AG09309 (cell line): ENCODE measurements at places on chromosomes 3 and 15.

DNA sequence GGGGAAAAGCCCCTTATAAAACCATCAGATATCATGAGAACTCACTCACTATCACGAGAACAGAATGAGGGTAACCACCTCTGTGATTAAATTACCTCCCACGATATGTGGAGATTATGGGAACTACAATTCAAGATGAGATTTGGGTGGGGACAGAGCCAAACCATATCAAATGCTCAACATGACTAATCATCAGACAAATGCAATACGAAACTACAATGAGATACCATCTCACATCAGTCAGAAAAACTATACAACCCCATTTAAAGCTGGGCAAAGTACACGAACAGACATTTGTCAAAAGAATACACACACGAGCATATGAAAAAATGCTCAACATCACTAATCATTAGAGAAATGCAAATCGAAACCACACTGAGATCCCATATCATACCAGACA is 67.7 kb downstream of the SCAPER start:
- DNase-seq, result no peak

- DNase-seq, result no peak
Measured at GRCh38 chr3:171200052-171200749, 173.7 kb upstream of the SLC2A2 start.

DNA sequence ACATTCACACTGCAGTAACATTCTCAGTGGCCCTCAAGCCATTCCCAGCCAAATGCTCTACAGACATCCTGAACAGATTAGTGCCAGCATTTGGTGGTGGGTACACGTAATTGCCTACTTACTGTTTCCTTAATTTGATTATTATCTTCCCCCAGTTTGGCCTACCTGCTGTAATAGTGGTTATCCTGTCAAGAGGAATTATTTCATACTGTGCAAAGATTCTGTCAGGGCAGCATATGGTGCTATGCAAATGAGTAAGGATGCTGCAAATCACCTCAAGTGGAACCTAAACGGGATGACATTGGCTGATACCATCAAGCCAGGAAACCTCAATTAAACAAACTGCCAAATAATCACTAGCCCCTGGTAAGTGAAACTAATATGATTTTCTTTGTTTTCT is 88.7 kb downstream of the SEMA6D start:
- DNase-seq, result no peak

DNA sequence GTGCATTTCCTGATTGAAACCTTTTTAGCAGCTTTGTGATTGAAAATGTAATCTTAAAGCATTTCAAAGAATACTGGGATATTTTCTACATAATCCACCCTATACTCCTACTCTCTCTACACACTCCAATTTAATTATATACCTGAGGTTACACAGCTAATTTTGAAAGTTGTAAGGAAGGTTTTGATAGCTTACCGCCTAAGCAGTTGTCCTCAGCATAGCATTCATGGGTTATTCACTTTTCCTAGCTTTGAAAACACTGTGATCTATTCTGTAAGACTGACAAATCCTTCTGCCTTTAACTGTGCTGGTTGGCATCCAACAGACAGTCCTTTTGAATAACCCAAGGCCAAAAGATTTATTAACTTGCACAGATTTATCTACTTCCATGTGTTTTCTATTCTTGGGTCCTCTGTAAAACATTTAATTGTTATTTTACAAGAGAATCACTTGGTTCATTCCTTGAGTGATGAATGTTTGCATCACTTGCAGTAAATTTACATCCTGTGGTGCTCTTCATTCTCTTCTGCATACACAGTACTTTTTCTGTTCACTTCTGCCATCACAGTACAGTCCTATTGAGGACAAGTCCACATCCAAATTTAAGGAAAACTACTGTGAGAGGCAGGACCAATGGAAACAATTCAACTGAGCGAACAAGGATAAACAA is 44.8 kb downstream of the SERPINI1 start:
- DNase-seq, result no peak

DNA sequence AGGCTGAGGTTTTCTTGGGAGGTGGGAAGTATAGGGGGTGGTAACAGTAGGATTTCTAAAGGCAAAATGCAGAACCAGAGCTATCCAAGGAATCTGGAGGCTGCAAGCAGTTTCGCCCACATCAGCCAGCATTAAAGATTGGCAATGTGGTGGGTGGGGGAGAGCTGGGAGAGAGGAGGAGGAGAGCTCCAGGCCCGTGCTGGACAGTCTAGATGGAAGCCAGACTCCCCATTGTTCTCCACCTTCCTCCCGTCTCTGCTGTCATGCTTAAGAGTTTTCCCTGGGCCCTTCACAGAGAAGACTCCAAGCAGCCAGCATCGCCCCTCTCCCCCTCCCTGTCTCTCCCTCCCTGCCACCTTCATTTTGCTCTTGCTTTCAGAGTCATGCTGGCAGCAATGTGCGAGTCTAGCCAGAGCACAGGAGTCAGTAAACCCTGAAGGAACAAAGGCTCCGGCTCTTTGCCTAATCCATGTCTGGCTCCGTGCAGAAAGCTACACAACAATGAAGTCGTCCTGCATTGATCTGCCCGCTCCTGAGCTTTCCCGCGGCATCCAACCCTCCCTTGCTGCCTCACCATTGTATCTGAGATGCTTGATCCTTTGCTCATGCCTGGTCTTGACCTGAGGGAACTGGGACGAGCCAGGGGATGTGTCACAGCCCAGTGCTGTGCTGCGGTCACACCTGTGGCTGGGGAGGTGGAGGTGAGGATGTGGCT is 282.9 kb downstream of the NTRK3 start:
- DNase-seq, result no peak

- no peak for DNase-seq
Measured at GRCh38 chr3:61892891-61893290, 331.5 kb downstream of the PTPRG start.

DNA sequence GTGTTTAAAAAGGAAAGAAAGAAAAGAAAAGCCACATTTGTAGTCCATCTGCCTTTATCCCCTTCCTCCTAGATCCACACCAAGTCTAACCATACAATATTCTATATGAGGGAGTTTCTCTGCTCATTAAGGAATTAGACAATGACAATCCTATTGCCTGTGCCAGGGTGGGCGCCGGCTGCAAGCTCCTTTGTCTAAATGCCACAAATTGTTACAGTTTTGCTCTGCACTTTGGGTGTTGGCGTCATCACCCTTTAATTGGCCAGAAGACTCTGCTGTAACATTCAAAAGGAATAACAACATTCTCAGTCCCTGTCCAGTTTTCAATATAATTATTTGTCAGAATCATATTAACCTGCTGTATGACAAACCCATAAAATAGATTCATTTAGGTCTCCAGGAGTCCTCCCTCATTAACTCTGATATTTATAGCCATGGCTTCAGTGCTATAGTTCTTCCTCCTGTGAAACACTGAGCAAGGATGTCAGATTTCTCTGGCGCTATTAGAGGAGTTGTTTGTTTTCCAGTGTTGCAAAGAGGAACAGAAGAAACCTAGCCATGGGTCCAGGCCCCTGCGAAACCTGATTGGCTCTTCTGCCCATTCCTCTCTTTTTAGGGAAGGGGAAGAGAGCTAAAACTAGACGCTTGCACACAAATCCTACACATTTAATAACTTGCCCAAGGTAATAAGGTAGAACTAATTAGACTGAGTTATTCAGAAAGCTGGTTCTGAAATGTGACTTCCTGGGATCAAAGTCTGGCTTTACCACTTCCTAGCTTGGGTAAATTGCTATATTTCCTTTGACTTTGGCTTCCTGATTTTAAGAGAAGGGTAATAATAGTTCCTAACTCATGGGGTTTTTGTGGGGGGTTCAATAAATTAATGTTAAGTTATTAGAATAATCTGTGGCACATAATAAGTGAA is 112.4 kb downstream of the CD47 start:
- no peak for DNase-seq
